ENCODE measurements at places on chromosomes 6 and 20.
A peak's percentile ranks its signal among the peaks of the same experiment; 100 is the strongest.

DNA sequence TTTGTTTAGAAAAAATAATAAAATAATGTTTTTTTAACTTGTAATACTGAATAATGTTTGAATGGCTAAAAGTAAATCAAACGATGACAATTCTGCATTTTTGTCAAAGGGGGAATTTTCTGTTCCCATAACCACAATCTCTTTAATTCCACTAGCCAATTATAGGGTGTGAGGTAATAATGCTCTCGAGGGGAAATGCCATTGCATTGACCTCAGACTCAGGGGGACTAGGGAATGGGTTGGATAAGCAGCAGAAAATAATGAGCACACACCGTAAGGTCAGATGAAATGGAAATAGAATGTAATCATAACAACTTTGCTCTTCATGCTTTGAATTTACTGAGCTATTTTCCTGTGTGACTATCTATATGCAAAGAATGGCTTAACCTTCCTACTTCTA, 584.7 kb downstream of the RFPL4B start:
- no peak for DNase-seq

GRCh38 chr6:112296122-112296521, 41.8 kb upstream of the LAMA4 start:
- no peak for DNase-seq

DNA sequence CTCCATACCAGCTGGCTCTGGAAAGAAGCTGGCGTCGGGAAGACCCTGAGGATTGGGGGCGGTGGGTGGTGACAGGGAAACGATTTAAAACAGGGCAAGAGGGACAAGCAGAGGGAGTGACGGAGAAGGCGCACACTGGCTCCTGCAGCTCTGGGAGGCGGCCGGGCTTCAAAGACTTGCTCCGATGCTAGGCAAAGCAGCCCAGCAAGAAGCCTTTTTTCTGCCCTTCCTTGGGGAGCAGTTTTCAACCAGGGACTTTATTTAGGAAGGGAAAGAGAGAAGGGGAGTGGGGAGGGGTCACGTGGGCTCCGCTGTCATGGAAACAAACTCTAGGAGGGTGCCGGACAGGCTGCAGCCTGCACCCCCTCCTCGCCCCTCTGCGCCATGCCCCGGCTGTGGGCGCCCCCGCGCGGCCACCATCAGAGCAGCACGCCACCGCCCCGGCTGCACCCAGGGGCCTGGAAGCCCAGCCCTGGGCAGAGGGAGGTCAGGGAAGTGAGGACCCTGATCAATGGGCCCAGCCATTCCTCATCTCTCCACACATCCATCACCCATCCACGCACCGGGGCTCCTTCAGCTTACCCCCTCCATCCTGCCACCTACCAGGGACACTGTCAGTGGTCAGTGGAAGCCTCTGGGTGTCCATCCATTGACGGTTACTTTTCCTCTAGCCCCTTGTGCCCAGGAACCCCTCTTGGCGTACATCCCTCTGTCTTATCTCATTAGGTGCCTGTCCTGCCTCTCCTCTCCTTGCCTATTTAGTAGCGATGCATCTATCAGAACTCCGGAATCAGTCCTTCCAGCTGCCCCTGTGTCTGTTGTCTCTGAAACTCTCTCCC, 66.6 kb upstream of the CCDC167 start:
- DNase-seq = peak; percentile 43

DNA sequence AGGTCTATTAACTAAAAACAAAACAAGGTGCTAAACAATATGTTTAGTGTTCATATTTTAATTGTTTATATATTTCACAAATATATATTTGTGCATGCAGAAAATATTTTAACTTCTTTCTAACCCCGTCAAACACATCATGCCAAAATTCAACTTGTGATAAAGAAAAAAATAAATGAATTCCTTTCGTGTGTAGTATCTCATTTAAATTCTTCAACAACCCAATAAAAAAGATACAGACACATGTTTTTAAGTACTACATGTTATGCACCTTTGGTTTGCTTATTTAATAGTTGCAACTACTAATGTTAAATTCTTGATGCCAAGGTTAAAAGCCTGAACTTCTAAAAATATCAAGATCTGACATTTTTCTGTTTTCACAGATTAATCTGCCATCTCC, 252.4 kb downstream of the ESR1 start:
- no peak for DNase-seq

DNA sequence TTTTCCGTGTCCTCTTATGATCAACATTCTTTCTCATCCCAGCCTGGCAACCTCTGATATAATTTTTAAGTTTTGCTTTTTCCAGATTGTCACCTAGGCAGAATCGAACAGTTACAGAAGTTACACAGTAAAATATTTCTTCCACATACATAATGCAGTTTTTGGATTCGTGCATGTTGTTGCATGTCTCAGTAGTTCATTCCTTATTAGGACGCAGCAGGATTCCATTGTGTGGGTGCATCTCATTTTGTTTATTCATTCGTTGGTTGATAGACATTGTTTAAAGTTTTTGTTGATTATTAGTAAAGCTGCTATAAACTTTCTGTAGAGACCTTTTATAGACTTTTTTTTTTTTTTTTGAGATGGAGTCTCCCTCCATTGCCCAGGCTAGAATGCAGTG, 284.3 kb upstream of the FERMT1 start:
- DNase-seq = no peak

Measured in stimulated activated CD8-positive, alpha-beta memory T cell treated with anti-CD3 and anti-CD28 coated beads, Interleukin-15, amount 100 ng/mL, for 4 hours (primary cell).